Stimulated activated CD4-positive, alpha-beta T cell treated with anti-CD3 and anti-CD28 coated beads, Interleukin-15, amount 100 ng/mL, for 1 hour (primary cell): ENCODE measurements at places on chromosomes 12 and 14.

DNA sequence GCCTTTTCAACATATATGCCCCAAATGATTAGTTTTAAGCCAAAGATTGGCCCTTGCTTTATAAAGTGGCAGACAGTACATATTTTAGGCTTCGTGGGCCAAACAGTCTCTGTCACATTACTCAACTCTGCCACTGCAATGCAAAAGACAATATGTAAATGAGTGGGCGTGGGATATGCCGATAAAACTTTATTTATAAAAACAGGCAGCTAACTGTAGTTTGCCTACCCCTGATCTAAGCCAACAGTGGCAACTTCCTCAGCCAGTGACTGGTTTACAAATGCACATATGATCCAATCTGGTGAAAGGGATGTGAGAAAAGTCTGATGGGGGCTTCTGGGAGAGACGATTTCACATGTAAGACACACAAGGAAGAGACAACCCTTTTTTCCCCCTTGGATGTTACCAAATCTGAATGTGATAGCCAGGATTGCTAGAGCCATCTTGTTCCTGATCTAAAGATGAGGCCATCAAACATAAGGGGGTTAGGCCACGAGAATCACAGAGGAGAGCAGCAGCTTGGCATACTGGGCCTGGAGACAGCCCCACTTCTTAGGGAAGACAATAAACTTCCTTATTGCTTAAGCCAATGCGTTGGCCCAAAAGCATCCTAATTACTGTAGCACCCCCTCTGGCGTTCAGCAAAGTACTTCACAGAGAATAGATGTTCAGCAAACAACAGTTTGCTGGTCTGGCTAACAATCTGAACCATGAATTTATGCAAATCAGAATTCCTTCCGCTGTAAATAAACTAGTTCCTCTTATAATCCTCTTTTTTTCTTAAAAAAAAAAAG lies 75.2 kb upstream of the TMCC3 start:
- no peak for DNase-seq

- DNase-seq: no peak
Observed at GRCh38 chr14:62126879-62127478, 364.8 kb downstream of the SNAPC1 start.

GRCh38 chr12:124727264-124727800 lies 136.3 kb downstream of the SCARB1 start:
- DNase-seq: no peak

DNA sequence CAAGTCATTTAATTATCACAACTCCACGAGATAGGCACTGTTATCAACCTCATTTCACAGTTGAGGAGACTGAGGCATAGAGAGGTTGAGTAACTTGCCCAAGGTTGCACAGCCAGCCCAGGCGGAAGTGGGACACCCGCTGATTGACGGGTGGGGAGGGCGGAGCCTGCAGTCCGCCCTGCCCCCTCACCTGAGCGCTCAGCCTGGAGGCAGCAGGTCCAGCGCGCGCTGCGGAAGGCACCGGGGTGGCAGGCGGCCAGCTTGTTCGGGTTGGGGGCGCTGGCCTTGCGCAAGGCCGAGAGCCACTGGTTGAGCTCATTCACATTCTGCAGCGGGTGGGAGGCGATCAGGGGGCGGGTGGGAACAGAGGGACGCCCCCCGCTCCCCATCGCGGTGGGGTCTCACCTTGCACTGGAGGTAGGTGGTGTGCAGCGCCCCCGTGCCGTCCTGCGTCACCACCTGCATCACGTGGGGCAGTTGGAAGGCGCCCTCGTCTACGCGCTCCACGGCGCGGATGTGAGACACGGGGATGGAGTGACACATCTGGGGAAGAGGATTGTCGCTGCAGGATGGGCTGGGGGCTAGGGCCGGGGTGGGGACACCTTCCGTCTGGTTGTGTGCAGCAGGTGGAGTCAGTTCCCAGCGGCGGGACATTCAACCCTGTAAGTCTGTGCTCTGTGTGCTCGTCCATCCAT lies 31.7 kb downstream of the RASAL1 start:
- DNase-seq: peak; percentile 53

DNA sequence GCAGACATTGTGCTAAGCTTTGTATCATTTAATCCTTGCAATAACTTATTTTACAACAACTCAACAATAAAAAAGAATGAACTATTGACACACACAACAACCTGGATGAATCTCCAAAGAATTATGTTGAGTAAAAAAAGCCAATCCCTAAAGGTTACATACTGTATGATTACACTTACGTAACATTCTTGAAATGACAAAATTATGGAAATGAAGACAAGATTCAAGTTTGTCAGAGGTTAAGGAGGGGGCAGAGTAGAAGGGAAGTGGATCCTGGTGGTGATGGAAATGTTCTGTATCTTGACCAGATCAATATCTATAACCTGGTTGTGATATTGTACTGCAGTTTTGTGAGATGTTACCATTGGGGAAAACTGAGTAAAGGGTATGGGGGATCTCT lies 63.2 kb upstream of the LMNTD1 start:
- DNase-seq: no peak

GRCh38 chr12:106911581-106911980 lies 44.1 kb upstream of the TMEM263 start:
- DNase-seq: no peak

DNA sequence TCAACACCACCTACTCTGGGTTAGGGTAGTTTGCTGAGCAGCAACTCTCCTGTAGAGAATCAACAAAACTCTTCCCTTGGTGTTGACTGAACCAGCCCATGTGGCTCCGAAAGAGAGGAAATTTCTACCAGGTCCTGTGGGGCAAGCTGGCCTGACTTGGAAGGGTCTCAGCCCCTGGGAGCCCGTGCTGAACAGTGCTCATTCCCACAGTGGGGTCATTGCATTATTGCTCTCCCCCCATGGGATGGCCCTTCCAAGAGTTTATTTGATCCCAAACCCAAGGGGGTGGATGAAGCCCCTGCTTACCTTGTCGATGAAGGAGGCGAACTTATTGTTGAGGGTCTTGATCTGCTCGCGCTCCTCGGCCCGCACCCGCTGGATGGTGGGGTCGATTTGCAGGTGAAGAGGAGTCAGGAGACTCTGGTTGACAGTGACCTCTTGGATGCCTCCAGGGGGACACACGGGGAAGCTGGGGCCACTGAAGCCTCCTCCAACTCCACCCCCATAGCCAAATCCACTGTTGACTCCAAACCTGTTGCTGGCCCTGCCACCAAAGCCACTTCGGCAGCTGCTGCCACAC lies 580 bp downstream of the KRT75 start:
- DNase-seq: no peak

GRCh38 chr12:131316388-131316787 lies 362.7 kb downstream of the ADGRD1 start:
- no peak for DNase-seq

DNA sequence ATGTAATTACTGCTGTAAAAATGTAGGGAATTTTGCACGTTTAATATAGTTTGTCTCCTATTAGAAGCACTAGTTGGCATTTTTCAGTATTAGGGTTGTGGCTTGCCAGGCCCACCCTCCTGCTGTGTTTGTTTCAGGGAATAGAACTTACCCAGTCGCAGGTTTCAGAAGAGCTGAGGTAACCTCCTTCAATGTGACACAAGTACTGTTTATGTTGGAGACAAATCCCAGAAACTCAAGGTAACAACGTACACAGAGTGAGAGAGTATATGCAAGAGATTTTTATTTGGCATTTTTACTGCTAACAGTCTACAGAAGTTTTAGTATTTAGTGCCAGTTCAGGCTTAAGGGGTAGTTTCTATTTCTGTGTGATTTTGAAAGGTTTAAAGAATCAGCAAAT lies 284.3 kb downstream of the RAD51B start:
- no peak for DNase-seq

DNA sequence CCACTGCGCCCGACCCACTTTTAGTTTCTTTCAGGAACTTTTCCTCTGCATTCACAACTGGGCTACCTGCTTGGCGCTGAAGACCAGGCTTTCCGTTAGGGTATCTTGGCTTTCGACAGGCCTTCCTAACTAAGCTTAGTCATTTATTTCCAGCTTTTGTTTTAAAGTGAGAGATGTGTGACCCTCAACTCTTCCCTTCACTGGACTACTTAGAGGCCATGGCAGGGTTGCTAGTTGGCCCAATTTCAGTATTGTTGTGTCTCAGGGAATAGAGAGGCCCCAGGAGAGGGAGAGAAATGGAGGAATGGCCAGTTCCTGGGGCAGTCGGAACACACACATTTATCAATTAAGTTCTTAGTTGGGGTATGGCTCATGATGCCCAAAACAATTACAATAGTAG lies 10.4 kb downstream of the MTA1 start:
- no peak for DNase-seq

DNA sequence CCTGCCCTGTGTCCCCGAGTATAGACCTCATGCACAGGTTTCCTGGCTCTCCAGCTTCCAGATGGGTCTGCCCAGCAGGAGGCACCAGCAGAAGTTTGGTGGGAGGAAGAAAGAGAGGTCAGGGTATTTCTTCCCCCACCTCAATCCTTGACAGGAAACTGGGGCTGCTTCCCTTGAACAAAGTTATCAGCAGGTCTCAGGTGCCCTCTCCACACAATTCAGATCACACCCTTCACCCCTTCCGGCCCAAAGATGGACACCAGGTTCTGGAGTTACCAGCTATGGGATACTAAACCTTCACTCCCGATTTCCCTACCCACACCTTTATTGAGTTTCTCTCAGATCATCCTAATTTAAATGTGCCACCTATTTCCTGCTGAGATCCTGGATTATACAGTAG lies 1.2 kb downstream of the SART3 start:
- no peak for DNase-seq

- peak; percentile 50 for DNase-seq
Observed at GRCh38 chr14:73612339-73613045, at the start of gene ACOT6. Gene ACOT6, plus strand, starts transcription at chr14:73612517. Its CDS starts 55 bp downstream, at chr14:73612572.

DNA sequence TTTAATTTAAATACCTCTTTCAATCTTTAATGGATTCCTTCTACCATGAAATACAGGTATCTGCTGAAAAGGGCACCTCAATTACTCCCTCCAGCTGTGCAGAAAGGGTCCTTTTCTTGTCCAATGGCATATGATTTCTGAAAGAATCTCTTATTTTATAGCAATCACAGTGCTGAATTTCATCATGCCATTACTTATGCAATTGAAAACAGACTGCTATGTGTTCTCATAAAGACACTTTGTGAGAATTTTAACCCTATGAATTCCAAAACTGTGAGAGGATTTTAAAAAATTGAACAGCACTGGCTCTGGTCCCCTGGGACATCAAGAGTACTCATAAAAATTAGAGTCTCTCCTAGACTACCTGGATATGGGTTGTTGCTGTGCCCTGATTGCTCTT lies 45.9 kb upstream of the CNOT2 start:
- DNase-seq: no peak

DNA sequence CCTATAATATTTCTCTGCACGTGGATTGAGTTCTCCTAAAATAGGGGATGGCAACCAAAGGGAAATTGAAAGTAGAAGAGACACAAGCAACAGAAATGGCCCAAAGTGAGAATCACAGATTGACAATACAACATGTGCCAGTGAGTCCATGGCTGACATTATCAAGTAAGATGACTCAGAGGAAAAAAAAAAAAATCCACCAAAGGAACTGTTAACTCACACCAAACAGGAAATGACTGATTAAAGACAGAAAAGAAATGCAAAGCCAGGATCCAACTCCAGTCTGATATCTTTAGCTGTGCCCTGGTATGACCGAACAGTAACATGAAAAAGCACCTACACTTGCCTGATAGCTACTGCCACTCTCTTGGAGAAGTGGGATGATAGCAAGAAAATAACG lies 485.0 kb downstream of the PRKD1 start:
- DNase-seq: no peak

- no peak for DNase-seq
Observed at GRCh38 chr14:102691763-102692162, 85.5 kb upstream of the TRAF3 start.

- DNase-seq: no peak
Observed at GRCh38 chr14:67908052-67908754, 88.6 kb downstream of the RAD51B start.

GRCh38 chr14:96217376-96217913 lies 12.8 kb downstream of the BDKRB2 start:
- no peak for DNase-seq

DNA sequence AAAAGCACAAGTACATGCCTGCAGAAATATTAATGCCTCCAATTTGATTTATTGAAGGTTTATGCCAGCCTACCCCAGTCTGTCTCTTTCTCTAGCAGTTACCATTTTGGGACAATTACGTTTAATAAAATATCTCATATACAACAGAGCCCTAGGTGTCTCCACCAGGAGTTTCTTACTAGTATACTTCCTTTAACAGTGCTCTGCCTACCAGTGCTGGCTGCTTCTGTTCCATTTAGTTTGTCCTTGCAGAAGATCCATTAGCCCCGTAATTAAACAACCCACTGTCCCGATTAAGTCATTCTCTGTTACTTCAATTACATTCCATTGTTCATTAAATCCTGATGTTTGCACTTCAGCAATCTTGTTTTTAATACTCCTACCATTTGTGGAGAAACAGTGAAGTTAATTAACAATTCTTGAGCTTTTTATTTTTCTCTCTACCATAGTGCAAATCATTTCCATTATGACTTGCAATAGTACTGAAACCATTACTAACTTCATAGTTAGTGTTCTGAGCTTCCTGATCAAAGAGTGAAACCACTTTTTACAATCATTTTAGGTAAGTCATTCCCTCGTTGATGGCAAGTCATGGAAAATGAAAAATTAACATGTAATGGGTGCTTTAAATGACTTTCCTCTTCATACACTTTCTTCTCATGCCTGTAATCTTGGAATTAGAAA lies 121.1 kb downstream of the PLXNC1 start:
- no peak for DNase-seq

GRCh38 chr14:53929871-53930715 lies 26.5 kb downstream of the BMP4 start:
- no peak for DNase-seq
